Endothelial cell (in vitro differentiated cells): ENCODE measurements at places on chromosomes 5 and 9.
A peak's percentile ranks its signal among the peaks of the same experiment; 100 is the strongest.

GRCh38 chr5:174723315-174723978, 935 bp upstream of the MSX2 start:
- H3K27ac ChIP-seq, result no peak overlapping the region
- no peaks in the 10 kb centered on the region for H3K36me3 ChIP-seq
- DNase-seq, result no peak
- peaks cover 25% of the 10 kb centered on the region for H3K27me3 ChIP-seq
- peak overlapping the region; percentile 90 for H3K4me3 ChIP-seq

GRCh38 chr5:168346417-168346816, 55.0 kb downstream of the WWC1 start:
- peaks cover 33% of the 10 kb centered on the region for H3K4me1 ChIP-seq
- no peak overlapping the region for H3K27ac ChIP-seq

GRCh38 chr5:140108093-140109017, 5.6 kb upstream of the PURA start:
- peaks cover 32% of the 10 kb centered on the region for H3K4me1 ChIP-seq
- peak overlapping the region; percentile 92 for H3K4me3 ChIP-seq

DNA sequence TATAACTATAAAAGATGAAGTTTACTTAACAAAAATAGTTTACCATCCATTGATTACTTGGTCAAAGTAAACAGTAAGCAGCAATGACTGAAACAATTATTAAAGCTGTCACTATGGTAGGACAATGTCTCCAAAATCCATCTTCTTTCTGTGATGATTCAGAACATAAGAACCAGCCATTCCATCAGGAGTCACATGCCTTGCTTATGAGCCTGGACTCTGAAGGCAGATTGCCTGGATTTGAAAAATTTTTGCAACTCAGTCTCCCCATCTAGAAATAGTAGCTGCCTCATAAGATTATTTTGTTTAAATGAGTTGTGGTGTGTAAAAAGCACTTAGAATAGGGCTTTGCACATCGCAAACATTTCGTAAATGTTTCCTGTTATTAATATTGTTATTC, 136.2 kb downstream of the LIFR start:
- H3K27me3 ChIP-seq, result no peaks in the 10 kb centered on the region
- no peak overlapping the region for H3K27ac ChIP-seq
- no peaks in the 10 kb centered on the region for H3K36me3 ChIP-seq

DNA sequence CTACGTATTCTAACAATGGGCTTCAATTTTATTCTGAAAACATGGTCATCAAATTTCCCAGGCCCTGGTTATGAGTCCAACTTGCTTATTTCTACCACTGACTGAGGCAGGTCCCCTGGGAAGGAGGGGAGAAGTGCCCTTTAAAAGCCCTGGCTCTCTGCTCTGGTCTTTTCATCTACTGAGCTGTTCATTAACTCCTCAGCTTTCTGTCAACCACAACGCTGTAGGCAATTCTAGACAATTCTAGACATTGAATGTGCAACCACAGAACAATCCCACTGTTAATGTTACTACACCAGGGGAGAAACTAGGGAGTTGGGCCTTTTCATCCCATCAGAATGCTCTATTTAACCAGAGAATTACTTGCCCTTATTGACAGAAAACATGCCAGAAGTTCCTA, 10.0 kb downstream of the MOCS2 start:
- H3K4me3 ChIP-seq, result no peak overlapping the region
- no peaks in the 10 kb centered on the region for H3K4me1 ChIP-seq
- no peak for DNase-seq
- H3K27ac ChIP-seq, result no peak overlapping the region
- peaks cover 2% of the 10 kb centered on the region for H3K27me3 ChIP-seq

DNA sequence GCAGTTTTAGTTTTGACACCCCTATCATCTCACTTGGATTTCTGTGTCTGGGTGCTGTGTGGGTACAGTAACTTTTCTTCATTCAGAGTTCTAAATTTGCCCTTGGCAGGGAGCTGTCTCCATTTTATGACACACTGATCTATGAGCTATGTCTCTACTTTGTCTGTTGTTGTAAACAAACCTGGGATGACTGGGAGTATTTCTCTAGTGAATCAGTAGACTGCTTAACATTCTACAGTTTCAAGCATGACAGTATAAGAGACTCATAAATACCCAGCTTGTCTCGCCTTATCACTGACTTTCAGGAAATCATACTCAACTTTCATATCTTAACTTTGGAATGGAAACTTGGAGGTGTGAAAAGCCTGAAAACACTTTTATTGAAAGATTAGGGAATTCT, 212.1 kb upstream of the NUDT12 start:
- no peak overlapping the region for H3K27ac ChIP-seq
- no peak overlapping the region for H3K4me3 ChIP-seq
- H3K27me3 ChIP-seq, result peaks cover 3% of the 10 kb centered on the region
- H3K36me3 ChIP-seq, result no peaks in the 10 kb centered on the region
- no peaks in the 10 kb centered on the region for H3K4me1 ChIP-seq

DNA sequence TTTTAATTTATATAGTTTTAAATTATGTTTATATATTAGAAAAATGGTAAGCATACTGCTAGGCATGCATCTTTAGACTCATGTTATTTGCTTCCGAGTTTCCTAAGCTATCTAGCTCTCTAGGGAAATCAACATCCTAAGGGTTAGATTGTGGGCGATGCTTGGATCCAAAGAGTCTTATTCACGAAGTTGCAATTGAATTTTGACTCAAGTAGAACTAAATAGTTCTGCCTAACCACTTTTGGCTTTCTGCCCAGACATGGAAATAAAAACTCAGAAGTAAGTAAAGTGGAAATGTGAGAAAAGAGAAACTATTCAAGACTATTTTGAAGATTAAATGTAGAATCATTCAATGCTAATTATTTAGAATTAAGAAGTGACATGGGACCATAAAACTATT, 440.4 kb downstream of the CDH18 start:
- no peak overlapping the region for H3K4me3 ChIP-seq

GRCh38 chr5:87885758-87886157, 382.9 kb downstream of the TMEM161B start:
- DNase-seq, result no peak
- no peak overlapping the region for H3K27ac ChIP-seq
- no peaks in the 10 kb centered on the region for H3K36me3 ChIP-seq

GRCh38 chr5:4883360-4883759, 256.8 kb upstream of the ADAMTS16 start:
- DNase-seq, result no peak
- peaks cover 2% of the 10 kb centered on the region for H3K27me3 ChIP-seq
- H3K4me3 ChIP-seq, result no peak overlapping the region
- H3K36me3 ChIP-seq, result no peaks in the 10 kb centered on the region
- H3K4me1 ChIP-seq, result no peaks in the 10 kb centered on the region

GRCh38 chr5:146521403-146522106, 5.6 kb upstream of the GPR151 start:
- H3K27me3 ChIP-seq, result no peaks in the 10 kb centered on the region
- no peak overlapping the region for H3K27ac ChIP-seq
- peaks cover 8% of the 10 kb centered on the region for H3K4me1 ChIP-seq
- H3K36me3 ChIP-seq, result no peaks in the 10 kb centered on the region

GRCh38 chr5:55232271-55232984, 980 bp downstream of the CCNO start:
- peaks cover 23% of the 10 kb centered on the region for H3K4me1 ChIP-seq
- peaks cover 50% of the 10 kb centered on the region for H3K27me3 ChIP-seq
- peaks cover 6% of the 10 kb centered on the region for H3K36me3 ChIP-seq
- peak overlapping the region; percentile 90 for H3K4me3 ChIP-seq
- peak; percentile 22 for DNase-seq

- peaks cover 7% of the 10 kb centered on the region for H3K4me1 ChIP-seq
- H3K27me3 ChIP-seq, result peaks cover 2% of the 10 kb centered on the region
- no peak overlapping the region for H3K27ac ChIP-seq
- H3K4me3 ChIP-seq, result no peak overlapping the region
- H3K36me3 ChIP-seq, result peaks cover 3% of the 10 kb centered on the region
- no peak for DNase-seq
These were observed 46.0 kb upstream of the SPIN1 start for GRCh38 chr9:88342246-88342645.

GRCh38 chr9:131516100-131516499, 13.4 kb downstream of the POMT1 start:
- H3K27me3 ChIP-seq, result peaks cover 12% of the 10 kb centered on the region
- DNase-seq, result no peak
- no peak overlapping the region for H3K27ac ChIP-seq

GRCh38 chr5:88885002-88885401, 2.0 kb upstream of the MEF2C start:
- peaks cover 6% of the 10 kb centered on the region for H3K36me3 ChIP-seq
- peaks cover 36% of the 10 kb centered on the region for H3K4me1 ChIP-seq
- DNase-seq, result no peak

DNA sequence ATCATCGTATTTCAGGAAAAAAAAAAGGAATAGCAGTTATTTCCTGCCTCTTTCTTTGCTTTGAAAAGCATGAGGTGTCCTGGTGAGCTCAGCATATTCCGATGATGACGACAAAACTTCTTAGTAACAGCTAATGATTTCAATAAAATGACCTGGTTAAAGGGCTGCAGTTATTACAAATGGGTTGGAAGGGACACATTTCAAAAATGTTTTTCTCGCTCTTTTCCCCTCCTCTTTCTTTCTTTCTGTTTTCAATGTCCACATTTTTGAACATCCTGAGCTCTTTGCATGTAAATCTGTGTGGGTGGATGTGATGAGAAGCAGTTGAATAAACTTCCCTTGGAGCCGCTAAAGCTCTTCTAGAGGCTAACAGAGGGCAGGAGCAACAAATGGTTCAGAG, 186.8 kb upstream of the SLC27A6 start:
- H3K27me3 ChIP-seq, result no peaks in the 10 kb centered on the region
- DNase-seq, result no peak
- peak overlapping the region; percentile 2 for H3K27ac ChIP-seq
- H3K36me3 ChIP-seq, result no peaks in the 10 kb centered on the region
- H3K4me1 ChIP-seq, result peaks cover 38% of the 10 kb centered on the region

DNA sequence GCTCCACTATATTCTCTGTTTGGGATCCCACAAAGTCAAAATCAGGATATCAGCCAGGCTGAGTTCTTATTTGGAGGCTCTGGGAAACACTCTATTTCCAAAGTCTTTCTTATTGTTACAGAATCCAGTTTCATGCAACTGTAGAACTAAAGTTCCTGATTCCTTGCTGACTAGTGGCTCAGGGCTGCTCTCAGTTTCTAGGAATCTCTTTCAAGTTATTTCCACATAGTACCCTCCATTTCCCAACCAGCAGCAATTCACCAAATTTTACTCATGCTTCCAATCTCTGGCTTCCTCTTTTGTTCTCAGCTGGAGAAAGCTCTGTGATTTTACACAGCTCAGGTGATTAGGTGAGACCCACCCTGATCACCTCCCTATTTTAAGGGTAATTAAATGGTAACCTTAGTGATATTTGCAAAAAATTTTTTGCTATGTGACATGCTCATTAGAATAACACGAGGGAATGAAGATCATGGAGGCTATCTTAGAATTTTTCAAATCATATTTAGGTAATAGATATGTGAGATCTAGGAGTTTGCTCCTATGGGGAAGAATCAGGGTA, 794.9 kb upstream of the ARRDC3 start:
- H3K4me3 ChIP-seq, result no peak overlapping the region
- H3K4me1 ChIP-seq, result no peaks in the 10 kb centered on the region
- no peaks in the 10 kb centered on the region for H3K27me3 ChIP-seq
- DNase-seq, result no peak
- H3K36me3 ChIP-seq, result no peaks in the 10 kb centered on the region

DNA sequence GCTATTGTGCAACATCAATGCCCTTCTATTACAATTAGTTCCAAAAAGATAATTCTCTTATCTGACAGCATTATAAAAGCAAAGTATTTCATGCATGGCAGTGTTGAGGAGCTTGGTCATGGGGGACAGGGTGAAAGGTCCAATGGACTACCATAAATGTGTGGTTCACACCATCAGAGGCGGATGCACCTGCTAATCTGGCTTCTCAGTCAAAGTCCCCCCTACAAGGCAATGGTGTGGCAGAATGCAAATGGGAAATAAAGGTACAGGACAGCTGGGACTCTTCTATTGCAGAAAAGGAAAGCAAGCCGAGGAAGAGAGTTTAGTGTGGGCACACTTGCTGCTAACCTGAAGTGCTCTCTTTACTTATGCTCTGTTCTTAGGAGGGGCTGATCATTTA, 369.1 kb downstream of the NDUFS4 start:
- H3K4me3 ChIP-seq, result no peak overlapping the region
- peaks cover 2% of the 10 kb centered on the region for H3K27me3 ChIP-seq
- H3K4me1 ChIP-seq, result peaks cover 11% of the 10 kb centered on the region

DNA sequence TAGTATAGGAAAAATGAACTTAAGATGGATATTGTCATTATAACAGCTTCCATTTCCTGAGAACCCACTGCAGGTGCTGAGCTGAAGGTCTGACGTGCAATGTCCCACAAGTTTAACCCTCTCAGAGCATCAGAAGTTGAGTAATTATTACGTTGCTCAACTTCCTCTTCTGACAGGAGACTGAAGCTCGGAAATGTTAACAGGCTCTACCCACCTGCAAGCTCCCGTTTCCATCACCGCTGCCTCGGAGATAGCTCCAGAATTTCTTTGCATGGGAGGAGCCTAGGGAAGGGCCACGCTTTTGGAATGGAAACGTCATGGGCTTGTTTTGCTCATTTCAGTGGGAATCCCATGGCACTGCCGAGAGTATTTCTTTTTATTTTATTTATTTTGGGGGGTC, 1.0 kb upstream of the NTMT1 start:
- H3K27ac ChIP-seq, result no peak overlapping the region
- H3K27me3 ChIP-seq, result peaks cover 11% of the 10 kb centered on the region
- H3K4me3 ChIP-seq, result no peak overlapping the region
- H3K36me3 ChIP-seq, result no peaks in the 10 kb centered on the region

- H3K4me3 ChIP-seq, result no peak overlapping the region
- H3K27ac ChIP-seq, result no peak overlapping the region
- peaks cover 7% of the 10 kb centered on the region for H3K4me1 ChIP-seq
- H3K27me3 ChIP-seq, result peaks cover 4% of the 10 kb centered on the region
- DNase-seq, result no peak
These were observed 272.4 kb downstream of the ARRDC3 start for GRCh38 chr5:91110686-91111085.

GRCh38 chr9:110936237-110936636, 102.0 kb downstream of the LPAR1 start:
- no peak overlapping the region for H3K27ac ChIP-seq
- H3K4me3 ChIP-seq, result no peak overlapping the region
- peaks cover 2% of the 10 kb centered on the region for H3K36me3 ChIP-seq
- no peaks in the 10 kb centered on the region for H3K27me3 ChIP-seq
- no peak for DNase-seq

- no peak overlapping the region for H3K4me3 ChIP-seq
- peak overlapping the region; percentile 44 for H3K27ac ChIP-seq
- no peaks in the 10 kb centered on the region for H3K36me3 ChIP-seq
- H3K27me3 ChIP-seq, result peaks cover 2% of the 10 kb centered on the region
- DNase-seq, result no peak
These were observed 53.8 kb upstream of the FTMT start for GRCh38 chr5:121797681-121798518.

GRCh38 chr5:50711280-50711679, 44.8 kb downstream of the PARP8 start:
- H3K27ac ChIP-seq, result no peak overlapping the region
- DNase-seq, result no peak
- no peaks in the 10 kb centered on the region for H3K27me3 ChIP-seq
- H3K4me1 ChIP-seq, result no peaks in the 10 kb centered on the region
- H3K4me3 ChIP-seq, result no peak overlapping the region

DNA sequence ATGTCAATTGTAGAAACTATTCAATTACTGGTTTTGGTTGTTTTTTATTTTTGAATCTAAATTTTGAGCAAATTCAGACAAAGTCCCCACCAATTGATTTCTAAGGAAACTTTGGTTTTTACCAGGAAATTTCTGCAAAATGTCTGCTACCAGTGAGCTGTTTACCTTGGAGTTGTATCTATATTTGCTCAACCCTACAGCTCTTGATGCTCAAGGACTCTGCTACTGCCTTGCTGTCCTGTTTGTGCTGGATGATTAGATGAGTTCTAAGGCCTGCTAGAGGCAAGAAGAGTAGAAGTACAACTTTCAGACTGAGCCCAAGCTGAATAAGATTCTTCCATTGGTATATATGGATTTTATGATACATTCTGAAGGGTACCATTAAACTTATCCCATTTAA, 42.6 kb upstream of the KIF2A start:
- no peak overlapping the region for H3K27ac ChIP-seq
- H3K36me3 ChIP-seq, result no peaks in the 10 kb centered on the region
- H3K27me3 ChIP-seq, result no peaks in the 10 kb centered on the region
- DNase-seq, result no peak
- H3K4me3 ChIP-seq, result no peak overlapping the region
- H3K4me1 ChIP-seq, result peaks cover 11% of the 10 kb centered on the region
